Renal cortex interstitium (tissue), 15 donors: ENCODE measurements at places on chromosomes 13 and 19. TPM values are rescaled to one million over a fixed set of nuclear protein-coding genes. Genes with fewer than 3 reads are reported as not detected.

DNA sequence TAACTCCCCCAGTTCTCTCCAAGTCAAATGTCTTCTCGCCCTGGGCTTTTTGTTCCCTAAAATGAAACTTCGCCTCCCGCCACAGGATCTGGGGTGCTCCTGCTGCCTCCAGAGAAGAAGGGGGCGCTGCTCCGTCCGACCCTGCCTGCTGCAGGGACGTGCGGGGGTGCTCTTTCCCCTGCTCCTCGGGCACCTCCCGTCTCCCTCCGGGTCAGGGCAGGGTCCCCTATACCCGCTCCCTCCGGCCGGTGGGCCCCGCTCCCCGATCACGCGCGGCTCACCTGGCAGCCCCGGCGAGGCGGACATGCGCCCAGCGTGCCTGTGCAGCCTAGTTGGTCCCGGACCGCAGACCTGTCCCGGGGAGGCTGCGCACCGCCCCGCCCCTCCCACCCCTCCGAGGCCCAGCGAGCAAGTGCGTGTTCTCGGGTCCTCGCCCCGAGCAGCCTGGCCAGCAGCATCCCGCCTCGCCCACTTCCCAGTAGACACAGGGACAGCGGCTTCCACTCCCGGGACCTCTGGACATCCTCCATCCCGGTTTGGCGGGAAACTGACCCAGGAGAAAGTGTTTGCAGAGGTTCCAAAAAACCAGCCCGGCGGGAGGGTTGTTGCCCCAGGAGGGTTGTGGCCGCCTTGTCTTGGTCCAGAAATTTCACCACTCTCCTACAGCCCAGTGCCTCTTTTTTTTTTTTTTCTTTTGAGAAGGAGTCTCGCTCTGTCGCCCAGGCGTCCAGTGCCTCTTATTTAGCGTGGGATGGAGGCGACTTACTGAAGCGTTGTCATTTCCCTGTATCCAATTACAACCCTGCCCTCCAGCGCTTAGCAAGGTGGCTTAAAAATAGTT lies at the start of gene OXGR1:
Gene OXGR1 (minus strand): TSS at position 460 of the 841 bp plus-strand sequence. CDS start 6,717 bp downstream, outside the sequence.
- peak; percentile 41 for DNase-seq

GRCh38 chr13:95494082-95494681 lies 58.3 kb upstream of the CLDN10 start:
- DNase-seq = peak; percentile 41

GRCh38 chr13:97629601-97630272 lies 195.8 kb downstream of the RAP2A start:
- DNase-seq = no peak

DNA sequence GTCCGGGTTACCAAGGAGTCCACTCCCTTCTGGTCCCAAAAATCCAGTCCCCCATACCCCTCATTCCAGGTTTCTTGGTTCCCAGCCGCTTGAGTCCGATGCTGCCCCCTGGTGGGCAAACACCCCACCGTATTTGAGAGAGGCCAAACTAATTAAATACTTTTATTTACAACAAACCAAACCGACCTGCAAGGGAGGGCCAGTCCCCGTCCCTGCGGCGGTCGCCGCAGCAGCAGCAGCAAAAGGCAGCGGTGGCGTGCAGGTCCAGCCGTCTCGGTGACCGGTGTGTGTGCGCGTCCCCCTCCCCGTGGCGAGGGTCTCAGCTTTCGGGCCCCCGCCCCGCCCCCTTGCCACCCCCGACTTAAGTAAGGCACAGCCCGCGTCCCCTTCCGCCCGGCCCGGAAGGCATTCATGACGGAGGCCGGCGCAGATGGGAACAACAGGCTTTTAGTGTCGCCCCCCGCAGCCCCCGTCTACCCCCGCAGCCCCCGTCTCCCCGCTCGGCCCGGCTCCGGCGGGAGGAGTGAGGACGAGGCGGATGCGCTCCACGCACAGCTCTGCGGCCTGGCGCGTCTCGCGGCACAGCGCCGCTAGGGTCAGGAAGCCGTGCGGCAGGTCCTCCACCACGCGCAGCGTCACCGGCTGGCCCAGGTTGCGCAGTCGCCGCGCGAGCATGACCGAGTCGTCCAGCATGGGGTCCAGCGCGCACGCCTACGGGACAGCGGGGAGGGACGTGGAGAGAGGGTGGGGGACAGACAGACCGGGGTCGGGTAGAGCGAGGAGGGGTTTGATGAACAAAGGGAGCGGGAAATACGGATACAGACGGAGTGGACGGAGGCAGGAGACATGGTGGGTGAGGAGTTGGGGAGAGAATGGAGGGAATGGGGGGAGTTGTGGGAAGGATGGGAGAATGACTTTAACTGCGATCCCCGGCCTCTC lies 11.5 kb upstream of the CNFN start:
- DNase-seq = peak; percentile 88

- no peak for DNase-seq
Observed at GRCh38 chr13:59823486-59823885, 340.2 kb downstream of the DIAPH3 start.

DNA sequence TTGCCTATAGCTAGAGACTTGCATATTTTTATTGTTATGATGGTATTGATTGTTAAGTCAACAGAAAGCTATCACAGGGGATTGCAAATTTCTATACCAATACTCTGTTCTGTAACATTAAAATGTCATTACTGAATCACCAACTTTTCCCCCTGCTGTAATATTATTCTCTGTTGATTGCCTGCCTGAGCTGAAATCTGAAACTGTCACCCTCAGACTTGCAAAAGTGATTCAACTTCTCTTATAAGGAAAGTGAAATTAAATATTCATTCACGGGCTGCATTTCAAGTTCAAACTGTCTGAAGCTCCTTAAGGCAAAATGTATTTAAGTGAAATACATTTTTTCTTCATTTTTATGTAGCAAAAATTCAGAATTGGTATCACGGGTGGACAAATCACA lies 723.2 kb downstream of the PCDH9 start:
- no peak for DNase-seq

- DNase-seq = no peak
Observed at GRCh38 chr19:10422846-10423245, 2.5 kb downstream of the PDE4A start.

DNA sequence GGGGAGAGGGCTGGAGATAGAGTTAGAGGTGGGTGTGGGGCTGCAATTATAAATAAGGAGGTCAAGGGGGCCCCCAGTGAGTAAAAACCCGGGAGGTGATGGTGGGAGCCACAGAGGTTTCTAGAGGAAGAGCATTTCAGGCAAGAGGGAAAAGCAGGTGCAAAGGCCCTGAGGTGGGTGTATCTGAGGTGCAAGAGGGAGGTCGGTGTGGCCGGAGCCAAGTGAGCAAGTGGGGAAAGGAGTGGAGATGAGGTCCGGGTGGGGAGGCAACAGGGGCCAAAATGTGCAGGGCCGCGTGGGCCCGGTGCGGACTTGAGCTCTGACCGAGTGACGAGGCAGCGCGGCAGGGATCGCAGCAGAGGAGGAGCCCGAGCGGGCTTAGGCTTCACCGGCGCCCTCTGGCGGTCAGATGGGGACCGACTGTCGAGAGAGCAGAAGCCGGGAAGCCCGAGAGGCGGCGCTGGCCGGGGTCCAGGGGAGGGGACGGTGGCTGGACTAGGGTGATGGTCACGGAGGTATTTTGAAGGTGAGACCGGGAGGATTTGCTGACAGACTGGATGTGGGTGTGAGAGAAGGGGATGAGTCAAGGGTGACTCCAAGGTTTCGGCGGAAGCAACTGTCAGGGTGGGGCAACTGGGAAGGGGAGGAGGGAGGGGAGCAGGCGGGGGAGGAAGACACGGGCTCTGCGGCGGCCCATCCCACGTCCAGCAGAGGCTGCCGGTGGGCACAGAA lies 17.7 kb upstream of the SPACA4 start:
- peak; percentile 76 for DNase-seq

GRCh38 chr19:507286-508203 lies at the start of gene TPGS1:
TPGS1 (plus strand) TSS chr19:507497; CDS start chr19:507507, 10 bp downstream.
- peak; percentile 100 for DNase-seq

DNA sequence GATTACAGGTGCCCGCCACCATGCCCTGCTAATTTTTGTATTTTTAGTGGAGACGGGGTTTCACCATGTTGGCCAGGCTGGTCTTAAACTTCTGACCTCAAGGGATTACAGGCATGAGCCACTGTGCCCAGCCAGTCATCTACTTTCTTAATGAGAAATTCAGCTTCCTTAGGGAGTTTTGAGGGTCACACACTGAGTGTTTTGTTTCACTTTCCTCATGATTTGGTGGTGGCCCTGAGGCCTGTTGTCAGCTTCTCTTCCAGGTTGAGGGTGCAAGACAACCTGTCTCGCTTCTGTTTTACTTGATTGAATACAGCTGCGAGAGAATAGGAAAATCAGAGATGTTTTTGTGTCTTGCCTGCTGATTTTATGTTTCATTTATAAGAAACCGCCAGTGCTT lies 9.9 kb downstream of the FRY start:
- no peak for DNase-seq

ZNF540 gene
- polyA plus RNA-seq = 3.1 TPM

GRCh38 chr13:60654415-60654814 lies 257.4 kb downstream of the TDRD3 start:
- DNase-seq = no peak

- DNase-seq = peak; percentile 33
Observed at GRCh38 chr13:111210544-111211469, 95.7 kb downstream of the ARHGEF7 start.

DNA sequence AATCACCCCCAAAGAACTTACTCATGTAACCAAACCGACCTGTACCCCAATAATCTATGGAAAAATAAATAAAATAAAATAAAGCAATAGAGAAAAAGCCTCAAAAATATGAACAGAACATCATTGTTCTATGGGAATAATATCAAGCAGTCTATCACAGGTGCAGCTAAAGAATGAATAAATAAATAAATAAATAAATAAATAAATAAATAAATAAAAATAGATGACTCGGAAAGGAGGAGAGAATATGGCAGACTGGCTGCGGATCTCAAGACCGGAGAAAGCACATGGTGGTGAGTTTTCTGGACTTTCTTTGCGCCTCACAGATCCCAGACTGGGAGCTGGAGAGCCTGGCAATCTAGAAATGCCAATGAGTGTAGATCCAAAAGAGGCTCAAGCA lies 22.4 kb upstream of the CEACAM20 start:
- DNase-seq = no peak

CLDND2 gene
- polyA plus RNA-seq = 1.7 TPM

DNA sequence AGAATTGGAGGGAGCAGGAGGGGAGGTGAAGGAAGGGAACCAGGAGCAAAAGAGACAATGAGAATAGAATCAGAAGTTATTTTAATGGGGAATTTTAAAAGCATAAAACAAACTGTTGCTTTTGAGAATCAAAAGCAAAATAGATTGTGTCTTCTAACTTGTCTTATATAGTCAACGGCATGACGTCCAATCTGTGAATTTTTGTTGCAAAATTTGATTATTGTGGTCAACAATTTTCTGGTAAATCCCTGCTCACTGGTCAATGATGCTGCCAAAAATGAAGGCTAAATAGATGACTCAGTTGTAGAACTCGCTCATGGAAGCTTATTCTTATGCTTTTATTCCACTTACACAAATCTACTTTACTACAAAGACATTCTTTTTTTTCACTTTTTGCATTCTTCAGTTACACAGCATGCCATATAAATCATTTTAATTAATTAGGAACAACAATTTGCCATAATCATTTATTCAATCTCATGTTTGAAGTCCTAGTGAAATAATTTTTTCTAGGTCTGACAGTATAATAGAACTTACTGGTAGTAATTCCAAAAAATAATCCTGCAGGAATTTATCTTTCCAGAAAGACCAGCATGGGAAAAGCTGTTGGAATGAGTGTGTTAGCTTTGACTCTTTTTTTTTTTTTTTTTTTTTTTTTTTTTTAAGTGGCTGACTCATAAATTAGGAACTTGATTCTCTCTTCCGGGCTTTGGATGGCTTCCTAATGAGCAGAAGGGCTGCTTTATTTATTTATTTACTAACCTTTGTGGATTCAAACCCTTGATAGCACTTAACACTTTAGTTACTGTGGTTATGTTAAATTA lies 256.9 kb downstream of the SPRY2 start:
- no peak for DNase-seq

GRCh38 chr13:95902741-95903140 lies 150.5 kb downstream of the UGGT2 start:
- no peak for DNase-seq

DNA sequence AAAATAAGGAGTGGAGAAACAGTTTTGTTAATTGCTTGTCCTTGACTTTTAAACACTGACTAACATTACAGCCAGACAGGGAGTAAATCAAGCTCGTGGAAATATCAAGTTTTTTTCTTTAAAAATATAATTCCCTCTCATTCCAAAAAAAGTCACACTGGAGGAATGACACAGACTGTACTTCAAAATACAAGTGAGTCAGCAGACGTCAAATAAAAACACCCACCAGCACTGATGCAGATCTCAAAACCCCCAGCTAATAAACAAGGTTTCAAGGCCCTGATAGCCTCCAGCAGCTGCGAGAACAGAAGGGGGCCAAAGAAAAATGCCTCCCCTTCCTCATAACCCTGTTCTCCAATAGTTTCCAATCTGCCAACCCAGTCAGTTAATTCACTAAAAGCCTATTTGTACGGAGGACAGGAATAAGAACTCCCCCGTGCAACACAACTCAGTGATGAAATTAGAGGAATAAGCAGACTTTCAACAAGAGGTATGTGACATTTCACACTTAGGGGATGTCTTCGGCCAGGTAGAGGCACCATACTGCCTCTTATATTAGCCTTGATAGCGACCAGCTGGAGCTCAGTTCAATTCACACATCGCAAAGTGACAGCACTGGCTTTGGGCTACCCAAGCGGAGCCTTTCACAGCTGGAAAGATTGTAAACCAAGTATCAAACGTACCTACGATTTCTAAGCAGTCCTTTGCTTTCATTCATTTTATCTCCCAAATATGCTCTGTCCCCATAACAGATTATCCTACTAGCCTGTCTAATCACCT lies 561.0 kb upstream of the KLF12 start:
- no peak for DNase-seq

DNA sequence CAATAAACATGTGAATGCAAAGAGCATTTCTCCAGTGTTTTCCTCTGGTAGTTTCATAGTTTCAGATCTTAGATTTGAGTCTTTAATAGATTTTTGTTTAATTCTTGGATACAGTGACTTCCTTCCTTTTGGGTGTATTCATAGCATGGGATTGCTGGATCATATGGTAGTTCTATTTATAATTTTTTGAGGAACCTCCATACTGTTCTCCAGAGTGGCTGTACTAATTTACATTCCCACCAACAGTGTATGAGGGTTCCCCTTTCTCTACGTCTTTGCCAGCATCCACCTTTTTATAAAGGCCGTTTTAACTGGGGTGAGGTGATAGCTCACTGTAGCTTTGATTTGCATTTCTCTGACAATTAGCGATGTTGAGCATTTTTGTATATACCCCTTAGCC lies 9.3 kb upstream of the CALM3 start:
- DNase-seq = no peak
